ENCODE measurements at places on chromosomes 11 and 22.

DNA sequence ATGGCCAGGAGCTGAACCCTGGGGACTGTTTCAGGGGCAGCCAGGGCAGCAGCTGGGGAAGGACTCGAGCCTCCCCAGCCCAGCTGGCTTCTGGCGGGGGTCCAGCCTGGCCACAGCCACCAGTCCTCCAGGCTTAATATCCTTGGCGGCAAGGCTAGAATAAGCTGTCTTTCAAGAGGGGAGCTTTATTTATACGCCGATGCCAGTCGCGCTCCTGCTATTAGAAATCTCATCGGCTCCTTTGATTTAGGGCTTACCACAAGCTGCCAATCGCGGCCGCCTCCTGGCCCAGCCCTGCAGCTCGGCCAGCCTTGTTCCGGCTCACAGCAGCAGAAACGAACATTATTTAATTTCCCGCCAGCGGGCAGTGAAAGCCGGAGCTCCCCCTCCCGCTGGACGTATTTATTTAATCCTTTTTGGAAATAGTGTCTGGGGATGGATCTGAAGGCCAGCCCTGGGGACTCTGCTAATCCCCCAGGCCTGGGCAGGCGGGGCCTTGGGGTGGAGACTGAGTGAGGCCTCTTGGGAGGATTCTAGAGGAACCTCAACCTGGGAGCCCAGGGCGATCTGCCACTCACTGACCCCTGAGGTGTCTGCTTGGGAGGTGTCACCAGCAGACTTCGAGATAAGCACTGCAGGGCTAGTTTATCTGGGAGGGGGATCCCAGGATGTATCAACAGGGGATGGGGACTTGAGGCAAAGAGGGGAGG, 363.1 kb downstream of the MN1 start:
- peak; percentile 35 for DNase-seq

- no peak for DNase-seq
Measured at GRCh38 chr22:44683237-44683636, 18.8 kb upstream of the PRR5 start.

GRCh38 chr11:126474220-126474619, 118.7 kb downstream of the ST3GAL4 start:
- DNase-seq: no peak

- peak; percentile 31 for DNase-seq
Measured at GRCh38 chr11:35275786-35276170, 136.8 kb downstream of the CD44 start.

- no peak for DNase-seq
Measured at GRCh38 chr11:33719587-33719986, 16.6 kb downstream of the CD59 start.

- DNase-seq: no peak
Measured at GRCh38 chr11:103881584-103881983, 154.9 kb upstream of the DDI1 start.

GRCh38 chr22:30241576-30242371, 4.8 kb downstream of the LIF start:
- DNase-seq: no peak

GRCh38 chr22:16914006-16914405, 88.8 kb upstream of the XKR3 start:
- no peak for DNase-seq

DNA sequence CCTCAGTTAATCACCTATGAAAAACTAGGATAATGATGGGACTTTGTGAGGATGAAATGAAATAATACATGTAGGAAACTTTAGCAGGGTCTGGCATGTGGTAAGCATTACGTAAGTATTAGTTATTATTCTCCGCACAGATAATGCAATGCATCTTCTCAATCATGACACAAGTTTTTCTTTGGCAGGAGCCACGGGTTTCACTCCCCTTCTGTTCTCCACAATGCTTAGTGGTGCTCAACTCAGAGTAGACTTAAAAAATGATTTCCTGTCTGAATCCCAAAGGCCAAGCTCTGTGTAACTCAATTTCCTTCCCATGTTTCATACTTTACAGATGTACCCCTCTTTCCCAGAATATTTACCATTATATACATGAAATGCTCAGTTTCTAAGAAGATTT, 82.9 kb downstream of the CCDC34 start:
- DNase-seq: no peak

DNA sequence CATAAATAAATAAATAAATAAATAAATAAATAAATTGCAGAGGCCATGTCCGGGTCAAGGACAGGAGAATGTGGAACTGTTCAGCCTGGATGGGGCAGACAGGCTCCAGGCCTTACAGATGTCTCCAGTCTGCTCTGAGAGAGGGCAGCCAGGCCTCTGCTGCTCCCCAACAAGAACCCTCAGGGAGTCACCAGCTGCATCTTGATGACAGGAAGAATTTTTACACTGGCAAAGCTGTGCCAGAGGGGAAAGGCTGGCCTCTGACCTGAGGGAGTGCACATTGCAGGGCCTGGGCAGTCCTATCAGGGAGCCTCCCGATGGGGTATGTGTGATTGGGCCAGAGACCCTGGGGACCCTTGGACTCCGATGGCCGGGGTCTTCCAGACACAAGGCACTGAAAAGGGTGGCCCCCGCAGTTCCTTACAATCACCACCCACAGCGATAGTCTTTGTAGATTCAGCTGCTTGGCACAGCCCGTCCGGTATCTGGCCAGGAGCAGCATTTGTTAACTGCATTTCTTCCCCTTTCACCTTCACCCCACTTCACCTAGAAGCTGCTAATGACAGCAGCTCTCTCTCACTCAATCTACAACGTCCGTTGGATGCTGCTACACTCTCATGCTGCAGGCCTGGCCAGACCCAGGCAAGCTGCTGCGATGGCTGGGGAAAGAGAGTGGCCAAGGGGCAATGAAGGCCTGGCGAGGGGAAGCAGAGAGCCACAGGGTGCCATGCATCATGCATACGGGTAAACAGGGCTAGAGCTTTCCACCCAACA, 8.1 kb downstream of the MOGAT2 start:
- DNase-seq: no peak

DNA sequence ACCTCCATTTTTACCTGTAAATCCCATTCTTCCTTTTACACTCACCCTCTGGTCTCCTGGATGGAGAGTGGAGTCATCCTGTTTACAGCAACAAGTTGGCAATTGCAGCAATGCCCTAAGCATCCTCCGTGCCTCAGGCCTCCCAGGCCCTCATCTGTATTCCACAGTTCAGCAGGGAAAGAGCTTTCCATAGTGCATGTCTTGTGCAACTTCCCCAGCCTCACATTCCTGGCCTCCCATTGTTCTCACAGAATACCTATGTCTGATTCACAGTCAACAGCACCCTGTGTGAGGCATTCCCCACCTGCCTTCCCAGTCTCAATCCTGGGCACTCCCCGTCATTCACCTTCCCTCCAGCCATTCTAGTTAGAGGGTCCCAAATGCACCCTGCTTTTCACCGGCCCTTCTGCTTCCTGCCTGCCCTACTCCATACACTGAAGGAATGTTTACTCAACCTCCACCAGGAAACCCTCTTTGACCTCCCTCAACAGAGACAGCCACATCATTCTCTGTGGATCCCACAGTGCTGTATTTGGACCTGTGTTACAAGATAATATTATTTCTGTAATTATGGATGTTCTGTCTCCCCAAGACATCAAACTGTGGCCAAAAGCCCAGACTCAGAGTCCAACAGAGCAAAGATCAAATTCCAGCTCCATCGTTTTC, 405.7 kb downstream of the BUD13 start:
- DNase-seq: no peak

- DNase-seq: peak; percentile 11
Measured at GRCh38 chr11:12787847-12788246, 113.6 kb downstream of the TEAD1 start.

DNA sequence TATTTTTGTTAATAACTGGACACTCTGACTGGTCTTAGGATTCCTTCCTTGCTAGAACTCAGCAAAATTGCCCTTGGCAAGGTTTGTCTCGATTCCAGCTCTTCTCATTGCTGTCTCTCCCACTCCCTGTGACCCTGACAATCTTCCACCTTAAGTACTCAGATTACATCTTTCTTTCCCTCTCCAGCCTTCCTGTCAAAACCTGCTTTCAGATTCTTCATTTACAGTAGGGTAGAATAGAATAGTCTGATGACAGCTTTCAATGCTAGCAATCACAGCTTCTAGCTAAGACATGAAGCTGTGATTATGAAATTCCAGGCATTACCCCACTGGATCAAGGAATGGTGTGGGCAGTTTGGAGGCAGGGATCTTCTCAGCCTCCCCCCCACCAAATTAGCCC, 39.2 kb upstream of the LMO2 start:
- DNase-seq: no peak

- DNase-seq: no peak
Measured at GRCh38 chr11:120284272-120284671, 40.8 kb upstream of the TLCD5 start.

DNA sequence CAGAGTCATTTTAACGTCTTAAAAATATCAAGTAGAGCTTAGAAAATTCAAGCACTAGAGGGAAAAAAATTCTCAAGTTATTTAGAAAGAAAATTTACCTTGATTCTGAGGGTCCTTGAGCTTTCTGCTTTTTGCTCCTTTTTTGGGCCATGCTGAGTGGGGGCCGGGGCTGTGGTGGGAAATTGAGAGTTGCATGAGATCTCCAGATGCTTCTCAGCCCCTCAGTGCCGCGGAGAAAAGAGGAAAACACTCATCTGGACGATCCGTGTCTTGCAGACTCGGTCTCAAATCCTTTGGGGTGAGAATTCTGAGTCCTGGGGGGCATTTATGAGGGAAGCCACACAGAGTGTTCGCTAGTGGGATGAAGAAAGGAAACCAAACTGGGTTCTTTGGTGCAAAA, 700.8 kb downstream of the TBC1D22A start:
- DNase-seq: no peak

- DNase-seq: no peak
Measured at GRCh38 chr22:23403152-23403719, 176.9 kb downstream of the IGLL1 start.

DNA sequence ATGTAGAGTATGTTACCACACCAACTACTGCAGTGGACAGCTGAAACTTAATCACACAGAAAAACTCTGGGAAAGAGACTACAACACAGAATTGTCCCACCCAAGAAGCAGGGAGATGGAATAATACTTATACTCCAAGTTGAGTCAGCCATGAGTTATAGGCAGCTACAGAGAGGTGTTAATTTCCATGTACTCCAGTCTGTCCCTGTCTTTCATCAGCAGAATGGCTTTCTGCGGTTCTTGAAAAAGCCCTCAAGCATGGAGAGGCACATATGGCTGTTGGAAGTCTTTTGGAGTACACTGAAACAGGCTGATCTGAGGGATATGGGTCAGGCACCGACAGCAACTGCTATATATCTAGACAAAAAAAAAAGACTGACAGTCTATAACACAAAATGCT, 219.5 kb downstream of the DLG2 start:
- DNase-seq: no peak

DNA sequence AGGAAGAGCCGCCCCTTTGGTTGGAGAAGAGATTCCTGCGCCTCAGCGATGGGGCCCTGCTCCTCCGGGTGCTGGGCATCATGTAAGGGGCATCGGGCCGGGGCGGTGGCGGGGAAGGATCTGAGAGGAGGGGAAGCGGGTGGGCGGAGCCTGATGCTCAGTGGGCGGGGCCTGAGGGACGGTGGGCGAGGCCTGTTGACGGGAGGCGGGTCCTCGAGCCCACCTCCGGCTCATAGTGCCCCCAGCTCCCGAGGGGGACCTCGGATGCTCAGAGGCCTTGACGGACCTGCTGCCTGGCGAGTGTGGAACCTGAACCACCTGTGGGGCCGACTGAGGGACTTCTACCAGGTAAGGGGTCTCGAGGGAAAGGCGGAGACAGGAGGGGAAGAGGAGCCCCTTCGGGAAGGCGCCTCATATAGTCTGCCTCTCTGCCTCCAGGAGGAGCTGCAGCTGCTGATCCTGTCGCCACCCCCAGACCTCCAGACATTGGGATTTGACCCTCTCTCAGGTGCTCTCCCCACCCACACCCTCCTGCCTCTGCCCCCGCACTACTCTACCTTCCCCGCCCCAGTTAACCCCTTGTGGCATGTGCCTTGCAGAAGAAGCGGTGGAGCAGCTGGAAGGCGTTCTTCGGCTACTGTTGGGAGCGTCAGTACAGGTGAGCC, 799 bp downstream of the CCDC88B start:
- DNase-seq: no peak

GRCh38 chr11:13104619-13105236, 95.6 kb downstream of the RASSF10 start:
- no peak for DNase-seq

GRCh38 chr22:17946662-17947367, 77.5 kb downstream of the MICAL3 start:
- DNase-seq: no peak

GRCh38 chr11:65699306-65699705, 12.7 kb upstream of the KAT5 start:
- no peak for DNase-seq

- DNase-seq: no peak
Measured at GRCh38 chr11:803467-803742, 1.6 kb downstream of the PIDD1 start.

DNA sequence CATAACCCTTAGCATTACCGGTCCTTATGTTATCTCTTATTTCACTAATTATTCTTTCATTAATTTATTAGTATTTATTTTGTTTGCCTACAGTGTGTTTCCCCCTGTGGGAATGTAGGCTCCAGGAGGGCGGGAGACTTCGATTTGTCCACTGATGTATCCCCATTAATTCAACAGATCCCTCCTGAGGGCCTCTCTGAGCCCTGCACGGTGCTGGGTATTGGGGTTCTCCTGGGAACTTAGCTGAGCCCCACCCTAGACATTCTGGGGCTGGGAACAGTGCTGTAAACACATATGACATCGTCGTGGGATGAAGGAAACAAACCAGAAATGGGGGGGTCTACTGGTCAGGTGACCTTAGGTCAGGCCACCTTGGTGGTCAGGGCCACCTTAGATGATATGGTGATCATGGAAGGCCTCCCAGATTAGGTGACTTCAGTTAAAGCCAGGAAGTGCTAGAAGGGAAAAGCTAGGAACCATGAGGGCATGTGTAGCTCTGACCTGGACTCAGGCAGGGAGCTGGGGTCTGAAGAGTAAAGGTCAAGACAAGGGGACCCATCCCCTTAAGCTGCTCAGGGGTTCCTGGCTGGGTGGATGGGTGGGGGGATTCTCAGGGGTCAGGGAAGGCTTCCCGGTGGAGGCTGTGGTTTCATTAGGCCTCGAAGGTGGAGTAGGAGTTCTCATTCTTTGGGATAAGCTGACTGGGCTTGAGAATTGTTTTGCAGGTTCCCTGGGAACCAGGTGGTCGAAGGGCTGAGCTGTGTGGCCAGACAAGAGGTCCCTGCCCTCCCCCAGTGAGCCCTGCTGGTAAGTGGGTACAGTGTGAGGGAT, 1.0 kb downstream of the PHETA2 start:
- no peak for DNase-seq

DNA sequence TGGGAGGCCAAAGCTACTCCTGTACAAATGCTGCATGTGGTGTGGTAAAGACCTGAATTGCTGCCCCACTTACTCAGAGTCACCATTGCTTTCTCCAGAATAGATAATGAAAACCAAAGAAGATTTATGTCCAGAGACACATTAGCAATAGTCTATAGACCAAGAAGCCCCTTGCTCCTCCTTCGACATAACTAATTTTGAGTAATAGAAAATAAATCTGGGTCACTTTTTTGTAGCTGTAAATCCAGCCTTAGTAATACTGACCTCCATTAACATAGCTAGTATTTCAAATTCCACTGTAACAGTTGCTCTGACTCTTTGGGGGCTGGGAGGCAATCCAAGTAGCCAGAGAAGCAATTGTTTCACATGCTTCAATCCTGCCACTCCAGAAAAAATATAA, 145.9 kb downstream of the MAML2 start:
- no peak for DNase-seq

All from putamen (tissue), 1 donor.